BE2C (cell line): ENCODE measurements at places on chromosomes 3 and 15.

GRCh38 chr3:177441276-177441812 lies 244.1 kb upstream of the TBL1XR1 start:
- DNase-seq, result no peak

DNA sequence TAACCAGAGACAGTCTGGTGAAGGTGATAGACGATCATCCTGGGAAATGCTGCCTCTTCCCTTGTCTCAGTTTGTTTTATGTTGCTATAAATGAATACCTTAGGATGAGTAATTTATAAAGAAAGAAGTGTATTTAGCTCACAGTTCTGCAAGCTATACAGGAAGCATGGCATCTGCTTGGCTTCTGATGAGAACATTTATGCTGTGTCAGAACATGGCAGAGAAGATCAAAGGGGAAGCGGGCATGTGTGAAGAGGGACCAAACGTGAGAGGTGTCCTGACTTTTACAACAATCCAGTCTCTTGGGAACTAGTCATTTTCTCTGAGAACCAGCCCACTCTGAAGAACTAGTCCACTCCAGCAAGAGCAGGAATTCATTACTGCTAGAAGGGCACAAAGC lies 9.6 kb downstream of the CMC1 start:
- no peak for DNase-seq

GRCh38 chr3:16295298-16295890 lies 30.4 kb downstream of the OXNAD1 start:
- no peak for DNase-seq

- no peak for DNase-seq
These were observed 57.8 kb upstream of the PLSCR4 start for GRCh38 chr3:146308682-146309081.

DNA sequence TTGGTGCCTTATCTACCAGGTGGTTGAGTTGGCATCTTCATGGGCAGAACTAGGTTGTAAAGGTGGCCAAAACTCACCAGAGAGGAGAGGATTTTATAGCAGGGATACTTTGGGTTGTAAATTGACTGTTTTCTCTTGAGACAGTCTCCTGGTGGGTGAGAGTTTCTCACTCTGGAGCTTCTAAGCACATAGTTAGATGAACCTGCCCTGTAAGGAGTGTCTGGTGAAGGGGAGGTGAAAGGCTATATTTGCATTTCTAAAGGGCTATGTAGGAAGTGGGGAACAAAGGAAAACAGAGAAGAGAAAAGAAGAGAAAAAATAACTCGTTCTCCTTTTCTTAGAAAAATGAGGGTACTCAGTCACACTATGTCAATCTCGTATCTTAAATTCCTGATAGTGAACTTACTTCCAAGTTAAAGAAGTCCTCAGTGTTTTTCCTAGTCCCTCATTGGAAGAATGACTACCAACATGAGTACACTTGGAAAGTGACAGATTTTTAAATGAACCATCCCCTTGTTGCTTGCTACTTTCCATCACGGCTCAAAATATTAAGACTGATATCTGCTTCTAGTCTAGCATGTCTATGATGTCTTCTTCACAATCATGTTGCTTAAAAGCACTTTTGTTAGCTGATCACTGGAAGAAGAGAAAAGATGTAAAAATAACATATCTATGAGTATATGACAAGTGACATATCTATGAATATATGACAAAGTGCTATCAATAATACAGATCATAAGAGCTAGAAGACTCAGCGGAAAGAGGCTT lies 113.8 kb upstream of the P2RY1 start:
- no peak for DNase-seq

DNA sequence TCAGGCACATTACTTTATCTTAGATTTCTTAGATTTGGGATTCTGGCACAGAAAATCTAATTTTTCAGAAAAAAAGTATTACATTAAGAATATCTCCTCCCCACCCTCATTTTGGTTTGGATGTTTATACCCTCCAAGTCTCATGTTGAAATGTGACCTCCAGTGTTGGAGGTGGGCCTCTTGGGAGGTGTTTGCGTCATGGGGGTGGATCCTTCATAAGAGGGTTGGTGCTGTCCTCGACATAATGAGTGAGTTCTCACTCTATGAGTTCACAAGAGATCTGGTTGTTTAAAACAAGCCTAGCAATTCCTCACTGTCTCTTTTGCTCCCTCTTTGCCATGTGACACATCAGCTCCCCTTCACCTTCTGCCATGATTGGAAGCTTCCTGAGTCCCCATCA lies 45.6 kb upstream of the WWTR1 start:
- no peak for DNase-seq

DNA sequence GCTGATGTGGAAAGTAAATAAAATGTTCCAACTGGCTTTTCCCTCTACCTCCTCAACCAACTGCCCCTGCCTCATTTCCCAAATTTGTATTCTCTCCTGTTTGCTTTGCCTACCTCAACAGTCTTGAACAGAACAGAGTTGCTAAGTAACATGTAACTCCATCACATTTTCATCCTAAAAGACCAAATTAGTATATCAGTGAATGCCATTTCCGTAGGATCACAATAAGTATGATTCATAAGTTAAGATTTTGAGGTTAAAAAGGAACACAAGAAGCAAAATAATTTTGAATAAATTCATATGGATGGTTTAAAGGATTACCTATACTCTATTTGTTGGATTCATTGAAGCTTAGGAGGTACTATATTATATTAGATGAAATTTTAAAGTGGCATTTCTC lies 154.9 kb downstream of the ECT2 start:
- DNase-seq, result no peak

DNA sequence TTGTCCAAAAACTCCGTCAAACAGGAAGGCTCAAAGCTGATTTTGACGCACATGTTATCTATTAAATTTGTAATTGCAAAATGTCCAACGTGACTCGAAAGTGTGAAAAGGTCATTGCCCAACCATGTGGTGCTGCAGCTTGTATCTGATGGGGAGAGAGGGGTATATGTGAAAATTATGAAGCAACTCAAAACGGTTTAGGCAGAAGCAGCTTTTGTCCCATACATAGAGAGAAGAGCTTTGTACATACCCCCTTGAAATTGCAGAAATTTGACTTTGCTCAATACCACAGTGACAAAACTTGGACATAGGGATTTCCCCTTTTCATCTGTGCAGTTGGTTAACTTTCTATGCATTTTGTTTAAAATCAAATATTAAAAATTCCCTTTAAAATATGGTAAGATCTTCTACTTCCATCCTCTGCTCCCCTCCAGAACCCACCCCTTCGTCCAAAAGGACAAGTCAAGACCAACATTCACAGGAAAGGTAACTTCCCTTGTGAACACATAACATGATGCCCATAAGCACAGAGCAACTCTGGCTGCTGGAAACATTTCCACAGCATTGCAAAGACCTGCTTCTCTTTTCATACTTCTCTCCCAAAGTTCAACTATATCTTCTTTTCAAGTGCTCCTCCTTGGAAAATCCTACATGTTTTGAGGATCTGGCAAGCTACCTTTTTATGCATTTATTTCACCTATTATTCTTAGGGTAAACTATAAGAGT lies 253.7 kb upstream of the THBS1 start:
- no peak for DNase-seq
